ENCODE measurements at places on chromosomes 16 and 17. TPM values are rescaled to one million over a fixed set of nuclear protein-coding genes. Genes with fewer than 3 reads are reported as not detected.

The OR1A1 gene
- total RNA-seq = not detected

The INPP5K gene
- 40.9 TPM for total RNA-seq

The KRTAP2-1 gene
- total RNA-seq = not detected

The WDR45B gene
- 74.1 TPM for total RNA-seq

The MYH1 gene
- total RNA-seq = not detected

The CHST5 gene
- 0.13 TPM for total RNA-seq

The TMEM238L gene
- not detected for total RNA-seq

The HIGD1B gene
- total RNA-seq = not detected

The NLRC5 gene
- 2.4 TPM for total RNA-seq

The PRSS53 gene
- total RNA-seq = 1.8 TPM

The GGT6 gene
- total RNA-seq = not detected

The GPRC5B gene
- 140 TPM for total RNA-seq

The SCNN1G gene
- total RNA-seq = not detected

The CD300H gene
- not detected for total RNA-seq

The RNF222 gene
- total RNA-seq = not detected

The RTN4RL1 gene
- not detected for total RNA-seq

The RNU2-1 gene
- total RNA-seq = 10,056 TPM

The TMEM114 gene
- not detected for total RNA-seq

The JPH3 gene
- 19.1 TPM for total RNA-seq

The DPEP3 gene
- not detected for total RNA-seq

The CCL4 gene
- total RNA-seq = not detected

The TMC7 gene
- 16.9 TPM for total RNA-seq

The RFFL gene
- total RNA-seq = 20.6 TPM

The NOTUM gene
- total RNA-seq = not detected

The PERCC1 gene
- not detected for total RNA-seq

The ADAMTS18 gene
- total RNA-seq = 0.69 TPM

The VAT1 gene
- 460 TPM for total RNA-seq

The KRT32 gene
- not detected for total RNA-seq

The KRTAP9-4 gene
- total RNA-seq = not detected

All from endothelial cell (in vitro differentiated cells).